Mammary epithelial cell (primary cell): ENCODE measurements at places on chromosomes 4 and X.
A peak's percentile ranks its signal among the peaks of the same experiment; 100 is the strongest.

- DNase-seq: peak; percentile 60
Measured at GRCh38 chr4:77151241-77151640, 5.8 kb upstream of the CCNG2 start.

- no peak for DNase-seq
Measured at GRCh38 chr4:156111686-156112085, 158.0 kb upstream of the CTSO start.

- DNase-seq: peak; percentile 57
Measured at GRCh38 chrX:39896951-39897740, 200.6 kb downstream of the BCOR start.

GRCh38 chr4:23279377-23279986 is 586.7 kb downstream of the GBA3 start:
- no peak for DNase-seq

- peak; percentile 68 for DNase-seq
Measured at GRCh38 chr4:144666539-144667175, 20.7 kb downstream of the HHIP start.

- no peak for DNase-seq
Measured at GRCh38 chr4:48367016-48367415, 25.7 kb downstream of the SLAIN2 start.
